ENCODE measurements at places on chromosomes 12 and 14.

GRCh38 chr12:19177754-19178153 is 48.2 kb downstream of the PLEKHA5 start:
- peak; percentile 7 for DNase-seq

DNA sequence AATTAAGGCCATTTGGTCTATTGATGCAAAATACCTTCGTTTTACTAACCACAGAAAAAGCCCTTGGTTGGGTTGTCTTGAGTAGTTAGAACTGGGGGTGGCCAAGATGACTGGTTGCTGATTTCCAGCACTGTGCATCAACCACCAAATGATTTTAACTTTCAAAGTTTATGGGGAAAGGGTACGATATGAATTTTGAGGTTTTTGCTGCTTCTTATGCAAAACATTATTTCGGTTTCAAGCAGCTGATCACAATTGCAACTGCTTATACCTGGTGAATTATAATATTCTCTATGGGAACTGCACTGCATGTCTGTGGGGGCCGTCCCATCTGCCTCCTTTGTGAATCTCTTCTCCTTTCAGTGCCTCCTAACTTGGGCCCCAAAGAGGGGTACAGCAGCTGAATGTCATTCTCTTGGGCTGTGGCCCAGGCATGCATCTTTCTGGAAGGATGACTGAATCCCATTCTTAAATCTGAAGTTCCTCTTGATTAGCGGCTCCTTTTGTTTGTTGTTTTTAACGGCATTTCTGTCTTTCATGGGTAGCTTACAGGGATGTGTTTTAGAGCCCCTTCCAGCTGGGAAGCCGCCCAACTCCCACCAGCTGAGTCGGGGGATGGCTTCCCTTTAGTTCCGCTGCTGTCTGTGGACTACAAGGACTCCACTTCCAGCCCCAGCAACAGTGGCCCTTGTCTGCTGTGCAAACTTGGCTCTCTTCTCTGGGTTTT is 479.8 kb downstream of the ZFP36L1 start:
- DNase-seq, result no peak

DNA sequence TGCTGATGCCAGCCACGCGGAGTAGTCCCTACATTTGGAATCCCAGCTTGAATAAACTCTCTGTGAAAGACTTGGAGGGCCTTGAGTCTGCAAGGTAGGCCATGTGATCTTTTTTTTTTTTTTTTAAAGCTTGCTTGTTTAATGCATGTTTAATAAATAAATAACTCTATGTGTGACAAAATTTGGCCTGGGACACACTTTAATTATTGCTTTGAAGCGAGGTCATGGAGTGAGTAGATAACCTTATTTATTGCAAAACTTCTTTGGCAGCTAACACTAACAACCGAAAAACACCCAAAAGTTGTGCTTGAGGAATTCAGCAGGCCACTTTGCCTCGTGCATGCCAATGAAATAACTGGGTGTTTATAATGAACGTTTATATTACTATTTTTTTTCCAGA is 382.2 kb downstream of the FLRT2 start:
- no peak for DNase-seq

DNA sequence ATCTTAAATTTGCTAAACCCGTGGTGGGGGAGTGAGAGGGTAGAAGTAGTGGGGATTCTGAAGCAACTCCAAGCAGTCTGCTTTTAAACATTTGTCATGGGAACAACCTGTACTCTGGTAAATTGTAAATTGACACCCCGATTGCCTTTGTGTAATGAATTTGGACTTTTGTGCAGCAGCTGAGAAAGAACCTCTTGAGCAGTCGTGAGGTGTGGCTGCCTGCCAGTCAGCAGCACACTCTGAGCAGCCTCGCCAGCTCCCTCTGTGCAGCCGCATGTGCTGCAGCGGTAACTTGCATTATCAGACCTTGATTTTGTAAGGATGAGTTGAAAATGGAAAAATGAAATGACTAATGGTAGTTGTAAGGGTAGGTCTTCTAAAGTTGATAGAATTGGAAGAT is 74.3 kb downstream of the SUSD6 start:
- peak; percentile 79 for DNase-seq

DNA sequence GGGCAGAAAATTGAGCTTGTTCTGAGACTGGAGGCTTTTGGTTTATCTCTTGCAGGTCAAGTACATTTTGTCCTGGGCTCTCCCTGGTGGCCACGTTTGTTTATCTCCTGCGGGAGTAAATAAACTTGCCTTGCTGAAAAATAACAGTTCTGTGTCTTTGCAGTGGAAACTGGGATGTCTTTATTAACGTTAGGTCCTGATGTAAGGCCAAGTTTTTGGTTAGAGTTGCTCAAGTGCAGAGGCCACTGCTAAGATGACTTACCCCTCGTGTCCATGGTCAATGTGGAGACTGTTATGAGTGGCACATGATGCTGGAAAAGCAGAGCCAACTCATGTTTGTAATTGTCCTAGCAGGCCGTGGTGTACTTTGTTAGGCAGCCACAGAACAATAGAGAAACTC is 3.8 kb downstream of the PTPN11 start:
- no peak for DNase-seq

DNA sequence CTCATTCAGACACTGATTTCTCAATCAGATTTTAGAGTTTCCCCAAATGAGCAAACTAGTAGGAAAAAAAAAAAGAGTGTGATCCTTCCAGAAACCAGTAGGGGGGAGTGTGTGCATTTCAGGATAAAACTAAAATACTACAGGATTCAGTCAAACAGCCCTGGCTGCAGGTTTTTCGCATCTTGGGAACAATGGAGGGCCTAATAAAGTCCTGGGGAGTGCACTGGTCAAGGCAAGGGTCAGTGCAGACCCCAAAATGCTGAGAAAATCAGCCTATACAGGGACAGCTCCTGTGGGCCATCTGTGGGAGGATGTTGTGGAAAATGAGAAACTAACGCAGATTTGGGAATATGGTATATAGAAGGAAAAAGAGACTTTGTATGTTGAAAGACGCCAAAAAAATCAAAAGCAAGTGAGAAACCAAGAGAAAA is 22.2 kb upstream of the ABCD4 start:
- DNase-seq, result peak; percentile 33

DNA sequence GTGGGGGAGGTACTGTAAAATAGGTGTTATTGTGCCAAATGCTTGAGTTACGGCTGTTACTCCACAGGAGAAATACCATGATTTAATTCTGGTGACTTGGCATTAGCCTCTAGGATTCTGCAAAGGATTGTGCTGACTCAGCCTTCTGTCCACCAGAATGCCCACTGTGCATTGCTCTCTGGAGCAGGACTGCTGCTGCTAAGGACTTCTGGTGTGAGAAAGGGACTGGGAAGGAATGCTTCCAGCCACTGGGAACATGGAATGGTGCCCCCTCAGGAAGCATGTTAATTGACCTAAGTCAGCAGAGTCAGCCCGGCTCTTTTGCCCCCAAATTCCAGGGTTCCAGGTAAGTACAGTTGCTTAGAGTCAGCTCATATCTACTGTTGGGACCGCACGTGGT is 32.9 kb downstream of the ZFHX2 start:
- no peak for DNase-seq

- peak; percentile 80 for DNase-seq
These were observed 1.9 kb downstream of the LRRK2 start for GRCh38 chr12:40226705-40227104.

- DNase-seq, result no peak
These were observed 65.6 kb upstream of the RMST start for GRCh38 chr12:97397008-97397407.

DNA sequence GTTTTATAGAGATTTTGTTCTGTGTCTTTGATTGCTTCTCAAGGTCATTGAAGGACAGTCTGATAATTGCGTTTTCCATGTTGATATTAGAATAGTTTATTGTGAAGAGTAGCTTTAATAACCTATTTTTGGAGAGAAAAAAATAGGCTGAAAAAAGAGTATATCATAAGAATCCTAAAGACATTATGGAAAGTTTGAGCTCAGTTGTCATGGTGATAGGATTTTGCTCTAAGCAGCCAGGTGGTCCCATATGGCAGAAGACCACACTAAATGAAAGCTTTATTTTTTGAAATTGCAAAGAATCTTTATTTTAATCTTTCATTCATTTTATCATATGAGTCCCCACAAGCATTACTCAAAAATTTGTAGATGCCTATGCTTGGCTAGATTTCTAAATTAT is 358.9 kb upstream of the NAV3 start:
- DNase-seq, result no peak

- DNase-seq, result no peak
These were observed 77.3 kb upstream of the TMTC2 start for GRCh38 chr12:82609234-82609914.

DNA sequence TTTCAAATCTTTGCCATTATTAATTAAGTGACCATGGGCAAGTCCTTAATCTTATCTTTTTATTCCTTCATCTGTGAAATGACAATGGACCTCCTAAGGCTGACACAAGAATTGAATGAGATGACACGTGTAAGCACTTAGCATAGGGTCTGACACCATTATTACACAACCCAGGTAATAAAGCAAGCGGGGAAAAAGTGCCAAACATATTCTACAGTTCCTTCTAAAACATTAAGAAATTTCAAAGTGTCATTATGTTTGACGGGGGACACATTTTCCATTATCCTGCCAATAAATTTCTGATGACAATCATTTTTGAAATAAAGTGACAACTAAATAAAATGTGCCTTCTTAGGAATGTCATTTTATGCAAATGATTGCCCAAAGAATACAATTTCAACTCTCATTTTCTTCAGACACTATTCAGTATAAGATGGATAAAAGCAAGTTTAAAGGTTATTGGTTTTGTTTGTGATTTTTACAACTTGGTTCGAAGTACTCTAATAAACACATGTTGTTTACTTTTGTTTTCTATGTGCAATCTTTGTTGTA is 3.0 kb downstream of the ANKS1B start:
- no peak for DNase-seq

- DNase-seq, result no peak
These were observed 45.3 kb upstream of the HECTD1 start for GRCh38 chr14:31252865-31253264.

- no peak for DNase-seq
These were observed 366.5 kb downstream of the LRFN5 start for GRCh38 chr14:41973178-41973577.

DNA sequence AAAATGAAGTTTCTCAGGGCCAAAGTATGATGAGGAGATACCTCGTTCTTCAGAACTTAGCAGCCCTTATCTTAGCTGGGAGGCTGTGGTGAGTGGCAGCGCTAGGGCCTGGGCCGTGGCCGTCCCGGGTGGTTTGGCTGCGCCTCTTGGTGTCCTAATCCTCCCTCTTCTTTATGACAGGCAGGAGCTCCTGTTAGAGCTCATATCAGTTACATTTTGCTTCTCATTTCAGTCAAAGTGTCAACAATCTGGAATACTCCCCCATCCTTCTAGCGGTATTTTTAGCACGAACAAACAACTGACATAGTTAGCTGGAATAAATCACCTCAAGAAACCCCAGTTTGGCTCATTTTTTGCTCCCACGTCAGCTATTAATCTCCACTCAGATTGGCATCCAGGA is 188.8 kb downstream of the TTC7B start:
- no peak for DNase-seq

DNA sequence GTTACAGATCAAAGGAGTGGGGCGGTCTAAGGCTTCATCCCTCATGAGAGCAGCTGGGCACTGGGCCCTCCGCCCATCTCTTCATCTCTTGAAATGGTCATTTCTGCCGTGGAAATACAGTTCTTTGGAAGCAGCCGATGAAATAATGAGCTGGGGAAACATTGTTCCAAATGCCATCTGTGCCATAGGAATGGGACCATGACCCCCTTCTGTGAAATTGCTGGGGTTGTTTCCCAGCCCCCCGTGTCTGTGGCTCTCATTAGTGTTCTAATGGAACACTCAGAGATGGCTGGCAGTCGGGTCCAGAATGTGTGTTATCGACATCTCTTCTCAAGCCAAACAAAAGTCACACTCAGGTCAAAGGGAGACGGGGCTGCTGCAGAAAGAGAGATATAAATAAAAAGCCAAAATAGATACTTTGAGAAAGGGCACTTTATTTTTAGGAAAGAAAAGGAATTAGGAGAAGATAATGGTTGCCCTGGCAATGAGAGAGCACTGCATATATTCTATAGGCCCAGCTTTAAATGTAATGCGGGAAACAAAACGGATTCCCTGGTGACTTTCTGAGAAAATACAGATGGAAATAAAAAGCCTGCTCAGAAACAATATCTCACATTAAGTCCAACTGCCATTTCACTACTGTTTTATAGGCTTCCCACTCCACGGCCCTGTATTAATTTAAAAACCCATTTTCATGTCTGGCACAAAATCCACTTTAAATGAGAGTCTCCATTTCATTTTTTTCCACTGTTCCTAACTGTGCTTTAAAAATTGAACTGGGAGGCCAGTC is 107.1 kb downstream of the TTC8 start:
- no peak for DNase-seq

Data from epithelial cell of esophagus (primary cell).